Spleen (tissue), 13 donors: ENCODE measurements at places on chromosomes 3 and 15. TPM values are rescaled to one million over a fixed set of nuclear protein-coding genes. Genes with fewer than 3 reads are reported as not detected.

The LRTM1 gene
- 4.3 TPM for total RNA-seq

The RASA2 gene
- total RNA-seq = 49.7 TPM

The MYO5A gene
- total RNA-seq = 37.7 TPM

The CD200 gene
- total RNA-seq = 8.1 TPM

The C3orf20 gene
- total RNA-seq = 0.20 TPM

The NUSAP1 gene
- 22.2 TPM for total RNA-seq

The ASB14 gene
- not detected for total RNA-seq

DNA sequence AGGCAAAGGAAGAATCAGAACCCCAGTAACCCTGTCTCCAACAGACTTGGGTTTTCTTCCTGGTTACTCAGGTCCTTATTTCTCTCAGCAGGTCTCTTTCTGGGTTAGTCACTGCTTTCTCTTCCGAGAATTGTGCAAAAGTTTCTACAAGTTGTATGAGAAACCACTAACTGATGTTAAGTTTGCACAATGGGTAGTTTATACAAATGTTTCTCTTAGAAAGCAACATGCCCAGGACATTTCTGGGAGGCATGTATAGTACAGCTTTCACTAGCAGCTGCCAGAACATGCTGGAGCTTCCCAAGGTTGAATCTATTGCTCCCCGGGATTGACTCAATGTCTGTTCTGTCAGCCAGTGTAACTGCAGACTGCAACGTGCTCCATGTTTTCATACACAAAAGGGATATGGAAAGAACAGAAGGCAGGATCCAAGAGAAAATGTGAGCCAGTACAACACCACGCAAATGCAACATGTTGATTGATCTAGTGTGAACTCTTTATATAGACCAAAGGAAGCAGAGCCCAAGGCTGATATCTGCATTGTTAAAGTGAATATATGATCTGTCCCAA lies 887.8 kb downstream of the MCTP2 start:
- DNase-seq = no peak

DNA sequence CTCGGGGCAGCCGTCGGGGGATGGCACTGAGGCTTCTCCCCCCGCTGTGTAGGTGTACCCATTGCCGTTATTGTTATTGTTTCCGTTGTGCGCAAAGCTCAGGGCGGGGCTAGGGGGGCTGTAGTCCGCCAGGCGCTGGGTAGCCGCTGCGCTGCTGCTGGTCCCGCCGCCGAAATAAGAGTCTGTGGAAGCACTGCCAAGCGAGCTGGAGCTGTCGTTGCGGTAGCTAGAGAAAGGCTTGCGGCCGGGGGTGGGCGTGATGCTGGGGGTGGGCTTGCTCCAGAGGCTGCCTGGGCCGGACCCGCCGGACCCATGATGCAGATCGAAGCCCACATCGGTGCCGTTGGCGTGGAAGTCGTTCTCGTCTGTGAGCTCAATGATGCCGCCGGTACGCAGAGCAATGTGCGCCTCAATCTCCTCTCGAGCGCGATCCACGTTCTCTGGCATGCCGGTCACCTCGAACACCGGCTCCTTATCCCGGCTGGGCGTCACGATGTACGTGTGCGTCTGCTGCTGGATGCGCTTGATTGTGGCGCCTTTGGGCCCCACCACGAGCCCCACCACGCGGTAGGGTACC lies 1.9 kb downstream of the MEX3B start:
- no peak for DNase-seq

GRCh38 chr15:78065284-78065872 lies 12.1 kb downstream of the TBC1D2B start:
- no peak for DNase-seq

DNA sequence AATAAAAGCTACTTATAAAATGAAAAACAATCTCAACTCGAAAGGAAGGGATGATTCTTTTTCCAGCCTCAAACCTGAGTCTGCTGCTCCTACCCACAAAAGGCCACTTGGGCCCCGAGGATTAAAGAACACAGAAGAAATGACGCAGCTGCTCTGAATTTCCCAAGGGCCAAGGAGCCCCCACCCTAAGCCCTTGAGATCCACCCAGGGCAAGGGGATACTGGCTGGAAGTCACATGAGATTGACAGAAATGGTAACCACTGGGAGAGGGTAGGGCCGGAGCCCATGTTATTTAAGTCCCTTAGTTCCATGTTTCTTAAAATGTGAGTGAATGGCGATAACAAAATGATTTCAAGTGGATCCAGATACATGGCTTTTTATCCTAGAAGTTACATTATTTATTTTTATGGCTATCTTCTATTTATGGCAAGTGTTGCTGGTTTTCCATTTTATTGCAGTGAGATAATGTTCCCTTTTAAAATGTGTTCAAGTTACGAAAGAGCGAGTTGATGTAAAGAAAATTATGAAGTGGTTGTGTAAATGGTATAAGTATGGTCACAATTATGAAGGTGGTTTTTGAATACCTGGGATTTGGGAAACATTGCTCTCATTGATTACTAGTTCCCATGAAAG lies 16.8 kb downstream of the IGDCC4 start:
- no peak for DNase-seq

DNA sequence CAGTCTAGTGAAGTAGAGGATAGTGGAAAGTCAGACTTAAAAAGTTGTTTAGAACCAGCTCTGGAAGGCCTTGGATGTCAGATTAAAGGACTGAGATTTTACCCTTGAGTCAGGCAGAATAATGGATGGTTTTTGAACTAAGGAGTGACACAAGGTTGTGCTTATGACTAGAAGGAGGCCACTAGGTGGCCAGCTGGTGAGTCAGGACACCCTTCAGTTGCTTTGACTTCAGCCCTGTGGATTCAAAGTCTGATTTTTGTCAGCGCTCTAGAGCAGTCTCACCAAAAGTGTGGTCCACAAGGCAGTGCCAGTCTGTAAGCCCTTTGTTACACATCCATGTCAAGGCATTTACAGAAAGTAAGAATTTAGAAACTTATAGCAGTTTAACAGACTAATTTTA lies 3.8 kb upstream of the GABPB1 start:
- no peak for DNase-seq

GRCh38 chr3:153855772-153856171 lies 265.4 kb upstream of the ARHGEF26 start:
- no peak for DNase-seq

DNA sequence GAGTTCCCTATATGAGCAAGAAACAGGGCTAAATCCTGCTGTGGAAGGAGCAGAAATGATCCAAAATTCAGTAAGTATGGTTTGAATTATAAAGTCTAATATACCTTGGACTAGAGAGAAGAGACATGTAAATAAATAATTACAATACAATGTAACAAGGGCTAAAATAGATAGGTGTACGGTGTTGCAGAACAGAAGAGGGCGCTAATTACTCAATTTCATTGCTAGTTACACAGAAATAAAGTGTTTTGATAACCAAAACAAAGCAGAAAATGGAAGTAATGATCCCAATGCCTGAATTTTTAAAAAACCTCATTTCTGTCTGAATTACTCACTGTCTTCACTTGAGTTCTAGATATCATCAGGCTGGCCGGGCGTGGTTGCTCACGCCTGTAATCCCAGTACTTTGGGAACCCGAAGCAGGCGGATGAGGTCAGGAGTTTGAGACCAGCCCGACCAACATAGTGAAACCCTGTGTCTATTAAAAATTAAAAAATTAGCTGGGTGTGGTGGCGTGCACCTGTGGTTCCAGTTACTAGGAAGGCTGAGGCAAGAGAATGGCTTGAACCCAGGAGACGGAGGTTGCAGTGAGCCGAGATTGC lies 8.3 kb upstream of the PLCH1 start:
- DNase-seq = no peak

DNA sequence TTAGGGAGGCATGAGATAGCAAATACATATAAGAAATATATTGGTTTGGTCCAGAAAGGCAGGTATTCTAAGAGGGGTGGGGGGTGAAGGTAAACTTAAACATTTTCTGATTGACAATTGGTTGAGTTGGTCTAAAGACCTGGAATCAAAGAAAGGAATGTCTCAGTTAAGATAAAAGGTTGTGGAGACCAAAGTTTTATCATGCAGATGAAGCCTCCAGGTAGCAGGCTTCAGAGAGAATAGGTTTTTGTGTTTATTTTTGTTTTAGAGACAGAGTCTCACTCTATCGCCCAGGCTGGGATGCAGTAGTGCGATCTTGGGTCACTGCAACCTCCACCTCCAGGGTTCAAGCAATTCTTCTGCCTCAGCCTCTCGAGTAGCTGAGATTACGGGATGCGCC lies 80.5 kb downstream of the NPAP1 start:
- DNase-seq = no peak

GRCh38 chr3:150105886-150106612 lies 135.4 kb upstream of the PFN2 start:
- no peak for DNase-seq

- DNase-seq = no peak
These were observed 280.1 kb downstream of the ERC2 start for GRCh38 chr3:56188201-56188600.

- DNase-seq = no peak
These were observed 3.2 kb upstream of the BCL2L10 start for GRCh38 chr15:52115598-52116427.

DNA sequence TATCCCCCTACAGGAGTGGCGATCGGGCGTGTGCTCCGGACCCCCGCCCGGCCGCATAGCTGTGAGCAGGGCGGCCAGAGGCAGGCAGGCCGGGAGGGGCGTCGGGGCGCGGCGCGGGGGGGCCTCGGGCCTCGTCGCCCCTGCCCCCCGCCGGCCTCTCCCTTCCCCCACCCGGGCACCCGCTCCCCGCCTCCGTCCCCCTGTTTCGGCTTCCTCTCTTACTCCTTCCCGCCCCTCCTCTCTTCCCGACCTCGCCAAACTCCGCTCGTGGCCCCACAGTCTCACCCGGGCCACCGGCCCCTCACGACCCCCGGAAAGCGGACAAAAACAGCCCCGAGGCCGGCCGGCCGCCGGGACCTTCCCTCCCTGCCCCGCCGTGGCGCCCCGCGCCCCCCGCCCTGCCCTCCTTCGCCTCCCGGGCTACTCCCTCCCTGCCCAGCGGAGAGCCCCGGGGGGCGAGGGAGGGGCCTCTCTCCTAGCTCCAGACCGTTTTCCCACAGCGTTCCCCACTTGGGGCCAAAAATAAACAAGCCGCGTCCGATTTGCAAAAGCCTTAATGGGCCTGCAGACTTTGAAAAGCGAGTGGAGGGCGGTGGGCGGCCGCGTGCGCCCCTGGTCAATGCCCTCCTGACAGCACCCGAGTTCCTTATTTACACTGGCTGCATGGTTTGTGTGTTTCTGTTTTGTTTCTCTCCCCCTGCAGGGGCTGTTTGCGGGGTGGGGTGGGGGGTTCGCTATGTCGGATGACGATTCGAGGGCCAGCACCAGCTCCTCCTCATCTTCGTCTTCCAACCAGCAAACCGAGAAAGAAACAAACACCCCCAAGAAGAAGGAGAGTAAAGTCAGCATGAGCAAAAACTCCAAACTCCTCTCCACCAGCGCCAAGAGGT lies 1.0 kb downstream of the UBE2E1 start:
- peak; percentile 87 for DNase-seq

DNA sequence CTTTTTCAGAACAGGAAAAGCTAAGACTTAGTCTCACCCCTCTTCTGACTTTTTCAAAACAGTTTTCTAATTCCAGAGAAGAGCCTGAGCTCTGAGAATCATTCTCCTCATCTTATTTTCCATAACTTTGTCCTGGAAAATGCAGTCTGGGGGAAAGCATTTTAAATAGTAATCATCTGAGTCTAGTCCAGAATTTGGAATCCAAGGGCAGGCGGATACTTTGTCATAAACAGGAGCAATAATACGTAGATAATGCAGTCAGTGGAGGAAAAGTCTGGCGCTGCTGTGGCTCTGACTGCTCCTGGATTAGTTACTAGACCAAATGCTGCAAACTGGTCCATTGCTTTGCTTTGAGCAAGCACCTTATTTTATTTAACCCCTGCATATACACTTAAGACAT lies 285.0 kb downstream of the THSD4 start:
- DNase-seq = no peak

GRCh38 chr3:8730656-8731055 lies 2.9 kb upstream of the CAV3 start:
- no peak for DNase-seq

DNA sequence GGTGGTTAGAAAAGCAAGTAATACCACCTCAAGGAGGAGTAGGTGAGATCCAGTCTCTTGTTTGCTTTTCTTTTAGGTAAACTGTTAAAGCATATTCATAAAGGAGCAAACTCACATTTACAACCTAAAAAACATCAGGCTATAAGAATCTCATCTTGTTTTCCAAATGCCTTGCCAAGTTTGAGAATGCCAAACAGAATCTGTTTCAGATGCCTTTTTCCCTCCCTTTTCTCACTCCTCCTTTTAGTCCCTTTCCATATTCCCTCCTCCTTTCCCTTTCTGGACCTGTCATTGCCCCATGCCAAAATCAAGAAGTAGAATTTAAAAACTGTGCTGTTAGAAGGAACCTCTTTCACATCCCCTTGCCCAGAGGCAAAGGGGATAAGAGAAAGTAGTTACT lies 140.3 kb downstream of the ARPP21 start:
- no peak for DNase-seq

DNA sequence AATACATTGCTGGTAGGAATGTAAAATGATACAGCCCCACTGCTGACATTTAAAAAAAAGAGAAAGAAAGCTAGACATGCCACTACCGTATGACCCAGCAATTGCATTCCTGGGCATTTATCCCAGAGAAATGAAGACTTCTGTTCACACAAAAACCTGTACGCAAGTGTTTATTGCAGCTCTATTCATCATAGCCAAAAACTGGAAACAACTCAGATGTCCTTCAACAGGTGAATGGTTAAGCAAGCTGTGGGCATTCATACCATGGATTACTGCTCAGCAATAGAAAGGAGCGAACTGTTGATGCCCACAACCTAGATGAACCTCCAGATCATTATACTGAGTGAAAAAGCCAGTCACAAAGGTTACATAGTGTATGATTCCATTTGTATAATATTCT lies 132.5 kb downstream of the MAP2K5 start:
- DNase-seq = no peak

GRCh38 chr3:125386811-125387210 lies 11.7 kb upstream of the ZNF148 start:
- DNase-seq = no peak

GRCh38 chr3:160319322-160319721 lies 79.7 kb downstream of the IFT80 start:
- DNase-seq = no peak

DNA sequence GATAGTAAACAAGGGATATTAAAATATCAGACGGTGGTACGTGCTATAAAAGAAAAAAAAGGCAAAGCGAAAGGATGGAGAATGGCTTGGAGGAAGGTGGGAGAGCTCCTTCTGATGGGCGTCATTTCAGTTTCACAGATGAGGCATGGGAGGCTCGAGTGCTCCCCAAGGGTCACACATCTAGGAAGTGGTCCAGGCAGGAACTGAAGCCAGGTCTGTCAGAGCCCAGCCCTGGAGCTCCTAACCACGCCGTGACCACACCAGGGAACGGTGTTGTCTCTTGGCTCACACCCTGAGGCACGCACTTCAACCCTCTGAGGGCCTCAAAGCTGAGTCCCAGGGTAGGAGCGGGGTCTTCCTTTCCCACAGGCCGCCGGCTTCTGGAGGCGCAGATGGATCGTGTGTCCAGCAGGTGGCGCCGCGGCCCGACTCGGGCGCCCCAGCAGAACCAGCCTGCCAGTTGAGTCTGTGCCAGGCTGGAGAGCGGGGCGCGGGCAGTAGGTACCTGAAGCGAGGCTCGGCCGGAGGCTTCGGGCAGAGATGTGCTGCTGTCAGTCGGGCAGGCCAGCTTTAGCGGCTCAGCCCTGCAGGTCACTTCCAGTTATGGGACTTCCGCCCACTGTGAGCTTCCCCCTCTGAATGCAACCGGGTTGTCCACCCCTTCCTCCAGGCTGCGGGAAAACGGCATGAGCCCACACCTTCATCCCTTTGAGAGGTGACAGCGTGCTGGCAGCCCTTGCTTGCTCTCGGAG lies 68.1 kb downstream of the SLC6A1 start:
- peak; percentile 86 for DNase-seq
